HFF-Myc (cell line): ENCODE measurements at places on chromosomes 2 and 18.

DNA sequence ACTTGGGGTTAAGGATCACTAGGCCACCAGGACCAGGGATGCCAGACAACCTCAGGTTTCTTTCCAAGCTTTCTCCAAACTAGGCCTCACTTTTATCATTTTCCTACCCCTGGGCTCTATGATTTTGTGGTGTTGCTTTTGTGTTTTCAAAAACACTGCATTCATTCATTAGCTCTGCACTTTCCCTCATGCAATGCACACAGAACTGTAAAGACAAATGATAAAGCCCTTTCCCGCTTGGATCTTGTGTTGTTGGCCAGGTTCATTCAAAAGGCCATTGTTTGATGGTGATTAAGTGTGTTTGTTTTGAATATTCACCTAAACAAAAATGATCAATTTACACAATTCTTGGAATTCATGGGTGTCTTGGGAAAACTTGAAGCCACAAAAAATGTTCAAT lies 210.7 kb upstream of the TNP1 start:
- no peak for DNase-seq

- no peak for DNase-seq
Measured at GRCh38 chr2:40251137-40251536, 200.8 kb downstream of the SLC8A1 start.

GRCh38 chr2:134836986-134837385 lies 1.4 kb upstream of the ACMSD start:
- peak; percentile 5 for DNase-seq

DNA sequence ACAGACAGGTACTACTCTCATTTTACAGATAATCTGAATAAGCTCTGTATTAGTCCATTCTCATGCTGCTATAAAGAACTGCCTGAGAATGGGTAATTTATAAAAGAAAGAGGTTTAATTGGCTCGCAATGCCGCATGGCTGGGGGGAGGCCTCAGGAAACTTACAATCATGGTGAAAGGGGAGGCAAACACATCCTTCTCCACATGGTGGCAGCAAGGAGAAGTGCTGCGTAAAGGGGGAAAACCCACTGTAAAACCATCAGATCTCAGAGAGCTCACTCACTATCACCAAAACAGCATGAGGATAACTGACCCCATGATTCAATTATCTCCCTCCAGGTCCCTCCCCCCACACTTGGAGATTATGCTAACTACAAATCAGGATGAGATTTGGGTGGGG lies 254.4 kb downstream of the KCNE4 start:
- DNase-seq = peak; percentile 17

DNA sequence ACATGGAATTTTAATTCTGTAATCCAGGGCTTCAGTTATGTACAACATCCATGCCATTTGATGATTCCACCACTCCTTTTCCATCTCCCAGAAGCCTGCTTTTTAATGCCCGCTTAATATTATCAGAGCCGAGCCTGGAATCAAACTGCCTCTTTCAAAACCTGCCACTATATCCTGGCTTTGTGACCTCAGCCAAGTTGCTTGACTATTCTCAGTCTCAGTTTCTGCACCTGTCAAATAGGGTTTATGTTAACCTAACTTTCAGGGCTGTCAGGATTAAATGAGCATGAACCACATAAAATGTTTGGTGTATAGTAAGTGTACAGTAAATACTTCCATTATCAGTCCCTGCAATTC lies 108.7 kb downstream of the XRCC5 start:
- DNase-seq = no peak

DNA sequence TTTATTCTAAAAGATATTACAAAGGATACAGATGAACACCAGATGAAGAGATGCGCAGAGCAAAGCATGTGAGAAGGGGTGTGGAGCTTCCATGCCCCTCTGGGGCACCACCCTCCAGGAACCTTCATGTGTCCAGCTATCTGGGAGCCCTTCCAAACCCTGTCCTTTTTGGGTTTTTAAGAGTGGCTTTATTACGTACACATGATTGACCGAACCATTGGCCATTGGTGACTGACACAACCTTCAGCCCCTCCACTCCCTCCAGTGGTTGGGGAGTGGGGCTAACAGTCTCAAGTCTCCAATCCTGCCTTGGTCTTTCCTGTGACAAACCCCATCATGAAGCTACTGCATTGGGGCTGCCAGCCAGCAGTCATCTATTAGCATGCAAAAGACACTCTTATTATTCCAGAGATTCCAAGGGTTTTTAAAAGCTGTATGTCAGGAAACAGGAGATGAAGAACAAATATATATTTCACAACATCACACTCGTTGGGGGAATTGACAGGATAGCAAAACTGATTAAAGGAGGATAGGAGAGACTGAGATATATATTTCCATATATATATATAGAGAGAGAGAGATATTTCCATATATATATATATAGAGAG lies 19.4 kb downstream of the IL1B start:
- DNase-seq = no peak

DNA sequence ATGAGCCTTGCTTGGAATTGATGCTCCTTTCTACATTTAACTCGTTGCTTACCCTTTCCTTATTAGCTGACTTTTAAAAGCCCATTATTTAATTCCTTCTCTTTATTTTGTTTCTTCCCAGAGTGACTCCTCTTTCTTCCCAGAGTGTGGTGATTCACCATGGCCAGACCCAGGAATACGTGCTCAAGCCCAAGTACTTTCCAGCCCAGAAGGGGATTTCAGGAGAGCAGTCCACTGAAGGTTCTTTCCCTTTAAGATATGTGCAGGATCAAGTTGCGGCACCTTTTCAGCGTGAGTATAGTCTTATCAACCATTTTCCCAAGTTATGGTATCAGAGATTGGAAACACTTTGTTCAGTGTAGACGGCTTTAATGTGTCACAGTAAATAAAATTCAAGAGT lies 163.7 kb downstream of the LTBP1 start:
- no peak for DNase-seq

GRCh38 chr2:60780721-60781120 lies 24.7 kb downstream of the PAPOLG start:
- no peak for DNase-seq

GRCh38 chr2:33518929-33519328 lies 42.5 kb downstream of the RASGRP3 start:
- no peak for DNase-seq

DNA sequence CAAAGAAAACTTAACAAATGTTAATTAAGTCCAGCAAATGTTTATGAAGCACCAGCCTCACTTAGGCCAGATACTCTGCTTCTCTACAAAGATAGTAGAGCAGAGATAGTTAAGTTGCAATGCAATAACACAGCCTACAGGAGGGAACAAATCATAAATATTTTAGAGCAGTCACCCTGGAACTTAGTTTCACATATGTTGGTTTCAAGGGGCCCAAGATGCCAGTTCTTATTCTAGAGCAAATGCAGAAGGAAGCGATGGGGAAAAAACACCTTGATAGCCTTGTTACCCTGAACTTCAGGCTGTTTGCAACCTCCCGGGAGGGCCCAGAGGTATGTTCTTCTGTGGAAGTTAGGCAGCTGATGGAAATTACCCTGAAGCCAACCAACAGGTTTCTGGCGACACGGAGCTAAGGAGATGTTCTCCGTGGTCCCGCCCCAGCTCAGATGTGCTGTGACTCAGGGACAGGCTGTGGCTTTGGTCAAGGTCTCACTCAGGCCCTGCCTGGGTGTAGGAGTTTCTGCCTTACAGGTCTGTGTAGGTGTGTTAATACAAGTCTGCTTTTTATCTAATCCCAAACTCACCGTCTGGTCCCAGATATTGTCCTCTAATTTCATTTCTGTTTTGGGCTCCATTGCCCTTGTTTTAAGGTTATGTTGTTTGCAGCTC lies 3.8 kb downstream of the CTIF start:
- no peak for DNase-seq
